ENCODE measurements at places on chromosomes 16 and 17.

DNA sequence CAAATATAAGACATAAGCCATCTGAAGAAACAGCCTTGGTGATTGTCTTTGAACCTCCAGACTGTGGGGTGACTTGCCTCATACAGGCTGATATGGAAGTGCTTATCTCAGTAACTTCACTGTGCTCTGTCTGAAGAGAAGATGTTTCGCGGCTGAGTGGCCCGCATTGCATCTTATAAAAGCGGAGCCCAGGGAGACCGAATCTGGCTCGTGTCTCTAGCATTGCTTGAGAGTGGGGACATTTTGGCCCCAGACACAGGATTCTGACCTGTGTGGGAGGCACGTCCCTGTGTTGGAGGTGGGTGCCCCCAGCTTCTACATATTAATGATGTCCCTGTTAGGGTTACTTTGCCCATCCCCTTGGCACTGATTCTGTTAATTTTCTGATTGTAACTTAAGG lies 66.4 kb downstream of the METRNL start:
- no peak for ATAC-seq

DNA sequence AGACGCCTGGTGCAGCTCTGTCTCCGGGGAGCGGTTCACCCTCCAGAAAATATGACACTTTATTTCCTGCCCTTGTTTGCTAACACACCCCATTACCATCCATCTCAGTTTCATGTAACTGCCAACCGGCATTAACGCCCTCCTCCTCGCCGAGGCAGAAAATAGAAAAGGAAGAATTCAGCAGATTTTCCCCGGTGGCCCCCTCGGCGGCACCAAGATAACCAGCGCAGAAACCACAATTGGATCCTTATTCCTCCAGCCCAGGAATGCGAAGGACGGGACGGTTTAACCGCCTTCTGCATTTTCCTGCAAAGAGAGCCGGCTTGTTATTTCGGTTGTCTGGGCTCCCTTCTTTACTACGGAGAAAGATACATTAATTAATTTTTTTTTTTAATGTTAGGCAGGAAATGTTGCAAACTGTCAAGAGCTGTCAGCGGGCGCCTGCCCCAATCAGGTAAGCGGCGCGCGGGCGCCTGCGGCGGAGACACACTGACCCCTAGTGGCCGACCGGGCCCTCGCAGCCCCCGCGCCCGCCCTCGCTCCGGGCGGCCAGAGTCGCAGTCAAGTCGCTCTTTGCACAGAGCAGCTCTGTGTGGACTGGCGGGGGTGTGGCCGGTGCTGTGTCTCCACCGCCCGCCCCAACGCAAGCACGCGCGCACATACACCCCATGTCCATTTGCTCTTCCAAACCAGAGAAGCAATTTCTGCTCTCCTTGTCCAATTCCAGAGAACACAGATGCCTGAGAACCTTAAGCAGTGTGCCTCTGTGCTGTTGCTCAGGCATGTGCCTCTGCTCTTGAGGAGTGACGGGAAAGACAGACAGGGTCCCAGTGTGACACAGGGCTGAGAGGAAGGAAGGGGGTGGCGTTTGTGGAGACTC lies 53.6 kb downstream of the C17orf67 start:
- peak; percentile 97 for ATAC-seq

DNA sequence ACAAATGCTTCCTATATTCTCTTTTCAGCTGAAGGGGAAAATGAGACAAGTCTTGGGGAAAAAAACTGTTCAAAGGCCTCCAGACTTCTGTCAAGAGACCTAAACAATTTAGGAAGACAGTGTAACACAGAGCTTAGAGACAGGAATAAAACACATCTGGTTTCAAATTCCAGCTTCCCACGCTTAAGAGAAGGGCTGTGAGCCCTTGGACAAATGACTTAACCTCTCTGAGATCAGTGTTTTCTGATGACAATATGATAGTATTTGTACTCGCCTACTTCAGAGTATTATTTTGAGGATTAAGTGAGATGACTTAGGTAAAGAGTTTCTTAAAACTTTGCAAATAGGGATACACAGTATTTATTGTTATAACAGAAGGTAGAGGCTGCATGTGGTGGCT lies 29.5 kb downstream of the SMURF2 start:
- ATAC-seq, result peak; percentile 5

GRCh38 chr17:13074026-13074425 lies 56.2 kb upstream of the ELAC2 start:
- ATAC-seq, result no peak

GRCh38 chr17:38420518-38420917 lies 7.7 kb upstream of the ARHGAP23 start:
- peak; percentile 62 for ATAC-seq

DNA sequence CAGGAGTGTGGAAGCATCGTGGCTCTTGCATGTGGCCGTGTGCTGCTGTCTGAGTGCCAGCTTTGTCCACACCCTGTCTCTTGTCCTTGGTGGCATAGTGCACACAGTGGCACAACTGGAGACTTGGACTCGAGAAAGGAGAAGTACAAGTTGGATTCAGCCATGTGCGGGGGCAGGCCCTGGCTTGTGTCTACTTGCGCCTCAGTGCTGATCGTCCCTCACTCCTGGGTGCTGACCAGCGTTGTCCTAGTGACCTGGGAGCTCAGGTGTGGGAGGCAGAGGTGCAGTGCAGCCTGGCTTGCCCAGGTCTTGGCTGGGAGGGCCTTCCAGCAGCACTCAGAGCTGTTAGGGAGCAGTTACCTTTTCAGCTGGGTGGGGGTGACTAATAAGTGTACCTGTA lies 20.6 kb downstream of the MPRIP start:
- ATAC-seq, result no peak

GRCh38 chr16:85415196-85416090 lies 197.7 kb upstream of the GSE1 start:
- ATAC-seq, result no peak

GRCh38 chr17:34099859-34100515 lies 155.1 kb upstream of the CCL2 start:
- ATAC-seq, result no peak

DNA sequence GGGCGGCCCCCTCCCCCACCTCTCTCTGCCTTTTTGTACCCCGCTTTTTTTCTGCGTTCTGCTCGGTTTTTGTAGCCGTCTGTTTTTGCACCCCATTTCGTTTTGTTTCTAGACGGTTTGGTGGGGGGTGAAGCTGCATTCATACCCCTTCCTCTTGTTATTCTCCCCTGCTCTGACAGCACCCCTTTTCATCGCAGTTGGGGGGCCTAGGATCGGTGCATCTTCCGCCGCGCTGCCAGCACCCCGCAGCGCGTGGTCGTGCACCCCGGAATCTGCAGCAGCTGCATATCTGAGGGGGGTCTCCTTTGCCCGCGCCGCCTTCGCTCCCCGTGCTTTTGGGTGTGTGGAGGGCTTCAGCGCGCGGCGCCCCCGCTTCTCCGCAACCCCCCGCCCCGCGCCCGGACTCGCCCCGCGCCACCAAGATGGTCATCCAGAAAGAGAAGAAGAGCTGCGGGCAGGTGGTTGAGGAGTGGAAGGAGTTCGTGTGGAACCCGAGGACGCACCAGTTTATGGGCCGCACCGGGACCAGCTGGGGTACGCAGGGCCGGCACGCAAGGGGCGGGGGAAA lies 455 bp downstream of the ATP1B2 start:
- peak; percentile 25 for ATAC-seq

- ATAC-seq, result no peak
Observed at GRCh38 chr17:45052052-45052772, 780 bp upstream of the DCAKD start.

DNA sequence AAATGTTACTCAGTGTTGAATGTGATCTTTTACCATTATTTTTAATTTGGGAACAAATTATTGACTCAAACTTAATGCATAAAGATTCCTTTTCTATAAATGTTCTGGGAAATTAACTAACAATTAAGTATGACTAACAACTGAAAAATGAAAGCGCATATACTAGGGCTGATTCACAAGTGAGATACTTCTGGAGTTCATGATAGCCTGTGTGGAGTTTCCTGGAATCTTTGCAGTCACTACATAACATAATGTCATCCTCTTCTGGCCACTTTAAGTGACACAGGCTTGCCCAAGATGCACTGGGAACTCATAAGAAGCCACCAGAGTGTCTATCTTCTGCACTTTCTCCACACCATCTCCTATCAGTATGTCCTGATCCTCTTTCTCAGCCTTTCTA lies 450.3 kb upstream of the CDH11 start:
- peak; percentile 89 for ATAC-seq

- ATAC-seq, result peak; percentile 79
Observed at GRCh38 chr17:57114085-57114673, 29.1 kb downstream of the AKAP1 start.

GRCh38 chr16:85749771-85750145 lies 1.1 kb downstream of the C16orf74 start:
- ATAC-seq, result no peak

DNA sequence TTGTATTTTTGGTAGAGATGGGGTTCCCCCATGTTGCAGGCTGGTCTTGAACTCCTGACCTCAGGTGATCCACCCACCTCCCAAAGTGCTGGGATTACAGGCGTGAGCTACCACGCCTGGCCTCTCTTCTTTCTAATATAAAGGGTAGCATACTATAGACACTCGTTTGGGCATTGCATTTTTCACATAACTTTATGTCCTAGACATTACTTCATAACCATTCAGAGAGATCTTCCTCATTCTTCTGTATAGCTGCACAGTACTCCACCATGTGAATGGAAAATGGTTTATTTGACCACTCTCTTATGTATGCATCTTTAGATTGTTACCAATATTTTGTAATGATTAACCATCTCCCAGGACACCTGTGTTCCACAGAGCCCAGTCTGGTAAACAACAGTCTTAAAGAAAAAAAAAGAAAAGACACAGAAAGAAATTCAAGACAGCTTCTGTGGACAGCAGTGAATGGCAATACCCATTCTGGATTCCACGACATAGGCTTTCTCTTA lies 42.1 kb downstream of the TK2 start:
- ATAC-seq, result no peak

GRCh38 chr17:15502369-15503112 lies 35.1 kb upstream of the CDRT4 start:
- peak; percentile 98 for ATAC-seq

- ATAC-seq, result no peak
Observed at GRCh38 chr16:87736008-87736382, 29.8 kb downstream of the KLHDC4 start.
